ENCODE measurements at places on chromosomes 5 and 9.

DNA sequence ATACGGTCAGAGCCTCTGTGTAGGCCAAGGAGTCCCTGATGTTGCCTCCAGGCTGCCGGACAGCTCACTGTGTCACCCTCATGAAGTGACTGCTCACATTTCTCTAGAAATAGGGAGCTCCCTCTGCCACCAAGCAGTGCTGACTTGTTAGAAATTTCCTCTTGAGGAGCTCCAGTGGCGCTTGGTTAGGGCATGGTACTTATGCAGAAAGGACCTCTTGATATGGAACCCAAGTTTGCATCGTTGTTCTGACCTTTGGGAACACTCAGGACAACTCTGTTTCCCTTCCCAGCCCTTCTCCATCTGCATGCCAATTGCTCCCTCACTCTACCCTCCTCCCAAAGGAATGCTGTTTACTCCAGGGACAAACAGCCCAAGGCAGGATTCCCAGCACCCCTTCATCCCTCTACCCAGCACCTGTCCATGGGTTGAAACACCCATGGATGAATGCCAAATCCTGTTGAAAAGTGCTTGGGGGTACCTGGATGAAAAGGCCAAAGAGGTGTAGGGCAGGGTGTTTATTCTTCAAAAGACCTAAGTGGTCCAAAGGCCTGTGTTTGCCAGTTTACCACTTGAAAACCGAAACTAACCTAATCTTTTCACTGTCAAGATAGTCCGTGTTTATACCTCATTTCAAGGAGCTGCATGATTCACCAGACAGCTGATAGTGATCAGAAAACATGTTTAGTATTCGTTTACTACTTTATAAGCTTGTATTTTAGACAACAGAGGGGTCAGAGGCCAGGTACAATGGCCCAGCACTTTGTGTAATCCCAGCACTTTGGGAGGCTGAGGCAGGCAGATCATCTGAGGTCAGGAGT, 51.1 kb downstream of the KLF4 start:
- DNase-seq, result no peak

- DNase-seq, result peak; percentile 17
Measured at GRCh38 chr9:22307013-22307711, 139.5 kb upstream of the DMRTA1 start.

DNA sequence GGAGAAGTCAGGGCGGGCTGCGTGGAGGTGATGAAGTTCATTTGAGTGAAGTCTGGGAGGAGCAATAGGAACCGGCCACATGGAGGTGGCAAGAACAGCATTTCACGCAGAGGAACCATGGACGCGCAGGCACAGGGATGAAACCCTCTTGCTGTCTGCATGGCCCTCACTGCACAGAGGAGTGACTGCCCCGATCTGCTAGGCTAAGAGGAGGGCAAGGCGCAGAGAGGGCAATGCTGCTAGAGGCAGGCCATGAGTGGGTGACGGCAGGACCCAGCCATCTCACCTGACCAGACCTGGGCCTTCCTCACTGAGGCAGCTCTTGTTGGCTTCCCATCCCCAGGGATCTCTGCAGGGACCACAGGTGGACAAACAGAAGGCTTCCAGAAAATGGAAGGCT, 90.3 kb downstream of the BARX1 start:
- DNase-seq, result no peak

GRCh38 chr9:6973762-6974161, 216.0 kb downstream of the KDM4C start:
- peak; percentile 25 for DNase-seq

DNA sequence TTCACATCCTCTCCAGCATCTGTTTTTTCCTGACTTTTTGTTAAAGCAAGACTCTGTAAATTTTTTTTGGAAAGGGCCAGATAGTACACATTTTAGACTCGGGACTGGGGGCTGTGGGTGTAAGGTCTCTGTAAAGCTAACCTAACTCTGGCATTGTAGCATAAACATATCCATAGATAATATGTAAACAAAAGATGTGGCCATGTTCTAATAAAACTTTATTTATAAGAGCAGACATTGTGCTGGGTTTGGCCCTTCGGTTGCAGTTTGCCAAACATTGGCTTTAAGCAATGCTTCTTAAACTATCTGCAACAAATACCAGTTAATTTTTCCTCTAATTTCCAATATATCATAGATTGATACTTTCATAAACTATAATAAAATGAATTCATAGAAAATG, 605.2 kb downstream of the EBF1 start:
- no peak for DNase-seq

DNA sequence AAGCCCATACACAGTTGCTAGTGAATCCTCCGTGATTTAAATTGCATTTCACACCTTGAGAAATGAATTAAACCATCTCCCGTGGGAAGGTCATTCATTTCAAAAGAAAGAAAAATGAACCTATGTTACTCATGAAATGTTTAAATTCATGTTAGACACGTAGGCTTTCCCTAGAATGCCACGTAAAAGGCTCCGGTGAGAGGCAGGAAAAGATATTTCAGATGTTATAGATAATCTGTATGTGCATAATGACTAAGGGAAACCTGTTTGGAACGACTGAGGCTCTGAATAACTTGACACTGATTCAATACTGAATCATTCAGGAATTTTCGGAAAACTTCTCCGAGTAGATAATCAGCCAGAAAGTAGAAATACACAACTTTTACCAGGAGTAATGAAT, 134.3 kb upstream of the ICE1 start:
- DNase-seq, result no peak

- DNase-seq, result peak; percentile 2
Measured at GRCh38 chr5:8864053-8864452, 681.8 kb downstream of the SEMA5A start.

All from activated CD4-positive, alpha-beta T cell treated with anti-CD3 and anti-CD28 coated beads, Interleukin-2, amount 50 U/mL, for 16 hours (primary cell).